Activated CD4-positive, alpha-beta T cell treated with anti-CD3 and anti-CD28 coated beads, Interleukin-2, amount 50 U/mL, for 16 hours (primary cell): ENCODE measurements at places on chromosomes 2 and 18.

- DNase-seq, result no peak
These were observed 42.5 kb downstream of the STEAP3 start for GRCh38 chr2:119266091-119266589.

DNA sequence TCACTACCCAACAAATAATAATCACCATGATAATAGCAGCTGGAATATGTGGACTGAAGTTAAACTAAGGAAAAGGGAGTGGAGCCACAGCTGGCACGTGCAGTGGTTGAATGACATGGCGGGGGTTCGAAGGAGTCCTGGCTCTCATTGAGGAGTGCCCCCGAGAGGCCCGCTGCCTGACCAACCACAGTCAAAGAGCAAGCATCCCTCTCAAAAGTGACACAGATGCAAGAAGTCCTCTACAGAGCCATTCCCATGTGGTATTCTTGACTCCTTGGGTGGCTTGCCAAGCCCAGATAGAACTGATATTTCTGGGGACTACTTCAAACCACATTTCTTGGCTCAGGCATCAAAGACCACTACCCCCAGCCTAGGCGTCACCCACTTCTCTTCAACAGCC is 405.1 kb downstream of the TNS1 start:
- no peak for DNase-seq

DNA sequence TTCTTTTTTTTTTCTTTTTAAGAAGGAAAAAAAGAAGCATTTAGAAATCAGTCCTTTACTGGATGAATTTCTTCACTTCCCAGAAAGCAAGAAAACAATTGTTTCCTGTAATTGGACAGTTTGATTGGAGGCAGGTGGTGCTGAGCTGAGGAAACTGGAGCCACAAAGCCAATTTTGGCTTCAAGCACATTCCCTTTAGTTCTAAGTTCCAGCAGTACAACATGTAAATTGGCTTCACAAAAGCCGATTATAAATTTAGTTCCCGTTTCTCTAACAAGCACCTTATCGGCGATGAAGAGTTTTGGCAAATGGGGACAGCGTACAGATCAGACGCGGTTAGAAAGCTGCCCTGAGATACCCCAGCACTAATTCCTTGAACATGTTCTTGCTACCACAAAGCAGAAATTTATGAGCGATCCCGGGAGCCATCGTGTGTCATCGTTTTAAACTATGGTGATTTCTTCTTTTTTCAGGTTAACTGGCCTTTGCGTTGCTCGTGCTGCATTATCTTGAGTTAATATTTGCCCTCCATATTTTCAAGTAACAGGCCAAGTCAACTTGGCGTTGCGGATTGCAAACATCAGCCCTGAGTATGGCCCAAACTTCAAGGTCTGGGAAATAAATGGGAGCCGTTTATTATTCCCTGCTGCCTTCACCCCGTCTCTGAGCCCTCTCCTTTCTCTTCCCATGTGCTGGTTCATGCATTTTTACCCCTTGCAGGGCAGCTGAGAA is 190.4 kb upstream of the ID2 start:
- DNase-seq, result no peak

- no peak for DNase-seq
These were observed 115.1 kb upstream of the ZBTB14 start for GRCh38 chr18:5410582-5410981.

DNA sequence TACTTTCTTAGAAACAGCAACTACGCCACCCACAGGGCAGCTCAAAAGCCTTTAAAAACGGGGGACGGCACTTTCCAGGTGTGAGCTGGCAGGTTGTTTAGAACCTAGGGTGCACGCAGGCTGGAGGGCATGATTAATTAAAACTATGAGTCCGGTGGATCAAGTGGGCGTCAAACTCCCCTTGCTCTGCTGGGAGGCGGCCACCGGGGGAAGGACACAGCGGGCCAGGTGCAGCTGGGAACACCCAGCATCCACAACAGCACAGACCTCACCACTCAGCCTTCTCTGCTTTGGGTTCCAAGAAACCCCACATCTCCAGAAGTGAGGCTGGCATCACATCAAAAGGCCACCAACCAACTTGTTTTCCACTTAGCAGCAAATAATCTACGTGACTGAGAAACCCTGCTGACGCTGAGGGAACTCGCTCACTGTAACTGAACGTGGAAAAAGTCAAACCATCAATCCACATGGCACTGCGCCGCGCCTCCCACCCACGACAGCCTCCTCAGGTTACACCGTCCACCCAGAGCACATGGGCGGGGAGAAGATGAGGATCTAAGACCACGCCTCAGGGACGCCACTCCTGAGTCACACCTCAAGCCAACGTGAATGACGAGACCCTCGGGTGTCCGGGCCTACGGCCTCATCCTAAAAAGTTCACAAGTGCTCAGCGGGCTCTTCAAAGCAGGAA is 118.2 kb downstream of the ZNF516 start:
- peak; percentile 41 for DNase-seq

DNA sequence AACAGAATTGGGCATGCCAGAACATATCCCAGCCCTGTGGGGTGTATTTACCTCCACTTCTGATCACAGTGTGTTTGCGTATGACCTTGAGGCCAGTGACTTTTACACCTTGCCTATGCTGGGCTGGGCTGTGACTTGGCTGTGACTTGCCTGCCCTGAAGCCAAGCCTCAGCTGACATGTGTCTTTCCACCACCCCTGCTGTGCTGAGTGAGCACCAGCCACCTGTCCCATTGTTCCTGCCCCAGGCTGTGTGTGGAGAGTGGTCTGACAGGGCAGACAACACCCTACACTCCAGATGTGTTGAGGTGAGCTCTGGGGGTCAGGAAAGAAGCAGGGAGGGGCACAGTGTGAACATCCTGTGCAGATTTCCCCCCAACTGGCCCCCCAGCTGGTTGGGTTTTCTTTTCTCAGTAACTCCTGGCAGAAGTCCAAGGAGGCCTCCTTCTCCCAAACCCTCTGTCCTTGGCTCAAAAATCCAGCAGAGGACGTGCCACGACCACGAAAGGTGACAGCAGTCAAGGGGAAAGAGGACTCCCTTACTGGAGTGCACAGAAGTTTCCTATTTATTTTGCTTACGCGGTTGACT is 5.1 kb upstream of the STEAP3 start:
- DNase-seq, result no peak

- DNase-seq, result no peak
These were observed 248.0 kb upstream of the PXDN start for GRCh38 chr2:1992280-1992679.

GRCh38 chr18:49907346-49907929 is 94.1 kb upstream of the ACAA2 start:
- DNase-seq, result no peak

DNA sequence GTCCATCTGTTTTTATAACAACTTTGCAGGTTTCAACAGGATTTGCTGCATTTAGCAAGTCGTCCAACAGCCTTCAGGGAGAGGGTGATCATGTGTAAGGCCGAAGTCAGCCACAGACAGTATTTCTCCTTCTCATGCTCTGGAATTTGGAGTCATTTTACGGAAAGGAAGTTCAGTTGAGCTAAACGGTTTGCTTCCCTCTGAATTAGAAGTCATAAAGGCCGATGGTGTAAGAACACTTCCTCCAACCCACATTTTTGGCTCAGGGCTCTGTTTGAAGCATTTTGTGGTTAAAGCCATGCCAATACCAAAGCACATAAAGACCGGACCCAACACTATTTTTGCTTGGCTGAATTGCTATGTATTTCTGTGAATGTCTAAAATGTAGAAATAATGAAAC is 129.5 kb downstream of the TMEM182 start:
- no peak for DNase-seq

GRCh38 chr2:241983571-241984270 is 114.2 kb downstream of the RTP5 start:
- DNase-seq, result no peak

- DNase-seq, result peak; percentile 21
These were observed 176.3 kb downstream of the ZFP36L2 start for GRCh38 chr2:43049836-43050801.

- DNase-seq, result no peak
These were observed 85.9 kb downstream of the ZNF236 start for GRCh38 chr18:76908277-76908676.

DNA sequence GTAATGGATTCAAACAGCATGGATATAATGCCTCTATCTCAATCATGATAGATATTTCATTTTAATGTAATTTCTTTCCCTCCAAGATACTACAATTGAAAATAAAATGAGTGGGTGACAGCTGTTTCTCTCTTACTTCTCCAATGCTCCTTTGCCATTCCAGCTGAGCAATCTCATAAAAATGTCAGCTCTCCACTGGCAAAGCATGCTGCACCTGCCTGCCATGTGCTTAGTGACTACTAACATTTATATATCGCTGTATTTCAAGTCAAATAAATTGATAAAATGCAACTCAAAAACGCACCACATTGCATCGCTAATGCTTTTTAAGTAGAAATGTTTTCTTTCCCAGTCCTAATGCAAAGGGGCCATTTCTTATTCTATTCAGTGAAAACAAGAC is 1093.9 kb downstream of the CBLN2 start:
- no peak for DNase-seq

- no peak for DNase-seq
These were observed 35.2 kb downstream of the CPO start for GRCh38 chr2:206974551-206974950.

DNA sequence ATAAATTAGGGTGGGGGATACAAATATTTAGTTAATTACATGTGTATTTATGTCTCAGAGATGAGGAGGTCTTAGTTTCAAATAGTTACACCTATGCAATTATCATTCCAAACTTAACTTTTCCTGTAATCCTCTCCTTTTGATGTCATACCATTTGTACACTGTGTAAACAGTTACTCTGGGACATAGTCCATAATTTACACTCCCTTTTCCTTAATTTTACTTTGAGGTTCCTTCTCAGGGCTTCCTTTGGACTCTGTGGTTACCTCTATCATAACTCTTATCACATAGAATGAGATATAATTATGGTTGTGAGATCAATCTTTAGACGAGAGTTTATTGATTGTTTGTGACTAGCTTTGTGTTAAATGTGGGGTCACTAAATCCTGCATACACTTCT is 84.4 kb downstream of the DPP10 start:
- DNase-seq, result no peak
